ENCODE measurements at places on chromosomes 7 and 10.
A peak's percentile ranks its signal among the peaks of the same experiment; 100 is the strongest.

DNA sequence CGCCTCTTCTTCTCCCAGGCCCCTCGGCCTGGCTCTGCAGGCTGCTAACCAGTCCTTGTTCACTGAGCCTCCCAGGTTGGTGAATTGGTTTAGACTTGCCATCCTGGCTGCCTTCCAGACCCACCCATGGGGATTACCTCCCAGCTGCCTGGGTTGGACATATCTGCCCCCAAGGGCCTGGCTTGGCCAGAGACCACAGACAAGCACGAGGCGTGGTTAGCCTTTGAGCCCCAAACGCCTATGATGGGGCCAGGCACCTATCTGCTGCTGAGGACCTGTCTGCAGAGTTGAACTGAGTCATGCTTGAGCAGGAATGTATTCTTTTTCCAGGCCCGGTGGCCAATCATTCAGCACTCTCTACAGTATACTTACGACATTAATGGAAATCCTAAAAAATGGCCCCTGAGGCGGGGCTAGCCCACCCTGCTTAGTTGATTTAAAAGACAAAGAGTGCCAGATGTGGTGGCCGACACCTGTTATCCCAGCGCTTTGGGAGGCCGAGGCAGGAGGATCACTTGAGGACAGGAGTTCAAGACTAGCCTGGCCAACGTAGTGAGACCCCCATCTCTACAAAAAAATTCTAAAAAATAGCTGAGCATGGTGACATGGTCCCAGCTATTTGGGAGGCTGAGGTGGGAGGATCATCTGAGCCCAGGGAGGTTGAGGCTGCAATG lies 361.5 kb downstream of the FRMD4A start:
- no peak for DNase-seq

- no peak for DNase-seq
These were observed 134.3 kb upstream of the ZMIZ1 start for GRCh38 chr10:78934532-78934898.

DNA sequence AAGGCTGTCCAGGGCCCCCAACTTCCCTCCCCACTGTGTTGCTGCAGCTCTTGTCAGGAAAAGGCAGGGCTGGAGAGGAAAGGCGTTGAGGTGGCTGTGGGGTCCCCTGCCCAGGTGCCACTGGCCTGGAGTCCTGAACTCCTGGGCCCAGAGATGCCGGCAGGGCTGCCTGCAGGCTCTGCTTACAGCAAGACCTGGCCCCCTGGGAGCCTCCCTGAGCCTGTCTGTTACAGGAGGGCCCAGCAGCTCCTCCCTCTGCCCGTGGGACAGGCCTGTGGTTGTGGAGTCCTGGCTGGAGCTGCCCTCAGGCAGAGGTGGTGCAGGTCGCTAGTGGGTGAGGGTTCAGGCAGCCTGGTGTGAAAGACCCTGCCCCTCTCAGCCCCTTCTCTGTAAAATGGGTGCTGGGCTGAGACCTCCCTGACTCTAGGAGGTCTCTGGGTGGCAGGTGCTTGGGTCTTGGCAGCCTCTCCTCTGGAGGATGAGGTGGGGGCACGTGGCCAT lies 9.9 kb downstream of the ANTXRL start:
- no peak for DNase-seq

GRCh38 chr10:34890939-34891338 lies 75.8 kb upstream of the PARD3 start:
- no peak for DNase-seq

DNA sequence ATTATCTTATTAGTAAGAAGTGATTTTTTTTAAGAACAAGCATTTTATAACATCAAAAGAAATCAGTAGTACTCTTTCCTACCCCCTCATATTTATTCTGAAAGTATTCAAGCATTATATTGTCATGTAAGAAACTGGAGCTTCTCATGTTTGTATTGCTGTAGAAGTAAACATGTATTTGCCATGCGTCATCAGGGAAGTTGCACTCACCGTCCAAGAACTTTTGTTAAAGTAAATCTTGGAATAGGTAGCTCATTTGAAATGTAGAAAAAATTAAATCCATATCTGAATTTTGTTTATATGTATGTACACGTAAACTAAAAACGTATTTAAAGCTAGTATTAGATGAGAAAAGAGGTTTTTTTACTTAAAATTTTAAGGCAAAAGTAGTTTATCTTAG lies 96.8 kb downstream of the PTEN start:
- no peak for DNase-seq

DNA sequence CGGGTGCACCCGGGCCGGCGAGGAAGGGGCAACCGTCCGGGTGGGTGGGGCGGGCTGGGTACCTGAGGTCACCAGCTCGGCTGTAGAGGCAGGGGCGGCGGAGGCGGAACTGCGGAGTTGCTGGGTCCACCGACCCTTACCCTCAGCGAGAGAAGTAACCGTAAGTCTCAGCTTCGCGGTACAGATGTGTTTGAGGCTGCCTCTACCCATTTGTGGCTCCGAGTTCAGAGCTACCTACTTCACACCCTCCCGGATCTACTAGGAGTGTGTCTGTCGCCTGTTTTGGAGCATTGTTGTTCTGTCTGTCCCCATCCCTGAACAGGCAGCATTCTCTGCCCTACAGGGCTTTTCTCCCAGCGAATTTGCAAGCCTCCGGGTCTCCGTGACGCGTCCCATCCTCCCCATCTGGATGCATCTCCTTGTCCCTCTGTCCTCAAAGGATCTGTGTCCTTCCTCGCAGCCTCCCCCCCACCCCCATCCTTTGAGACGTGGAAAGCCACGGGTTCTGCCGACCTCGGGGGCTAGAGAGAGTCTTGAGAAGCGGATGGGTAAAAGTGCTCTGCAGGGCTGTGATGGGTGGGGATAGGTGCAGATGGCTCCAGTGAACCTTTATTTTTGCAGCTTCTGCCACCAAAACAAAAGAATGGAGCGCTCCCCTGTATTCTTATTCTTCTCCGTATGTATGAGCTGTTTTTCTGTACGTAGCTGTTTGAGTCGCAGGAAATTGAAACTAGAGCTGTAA lies 757 bp downstream of the ANKIB1 start:
- peak; percentile 25 for DNase-seq

- no peak for DNase-seq
These were observed 78.1 kb upstream of the SLC25A13 start for GRCh38 chr7:96400001-96400400.

- DNase-seq: no peak
These were observed 315.7 kb downstream of the REEP3 start for GRCh38 chr10:63836666-63837442.

GRCh38 chr7:159012353-159013069 lies 132.2 kb downstream of the VIPR2 start:
- no peak for DNase-seq

DNA sequence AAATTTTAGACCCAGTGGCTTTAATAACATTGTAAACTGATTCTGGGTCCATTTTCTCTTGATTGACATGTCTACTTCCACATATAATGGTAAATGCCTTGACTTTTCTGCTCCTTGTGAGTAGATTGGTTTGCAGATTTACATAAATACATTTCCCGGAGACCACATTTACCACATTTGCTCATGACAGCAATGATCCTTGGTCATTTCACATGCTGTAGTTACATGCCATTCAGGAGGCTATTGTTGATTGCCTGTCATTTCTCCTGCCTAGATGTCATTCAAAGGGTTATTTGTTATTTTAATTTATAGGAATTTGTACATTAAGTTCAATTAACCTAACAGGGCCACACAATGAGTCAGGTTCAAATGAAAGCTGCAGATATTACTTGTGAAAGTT lies 280.5 kb downstream of the CNTNAP2 start:
- no peak for DNase-seq

- no peak for DNase-seq
These were observed 165.7 kb downstream of the LRMDA start for GRCh38 chr10:75596930-75597620.

DNA sequence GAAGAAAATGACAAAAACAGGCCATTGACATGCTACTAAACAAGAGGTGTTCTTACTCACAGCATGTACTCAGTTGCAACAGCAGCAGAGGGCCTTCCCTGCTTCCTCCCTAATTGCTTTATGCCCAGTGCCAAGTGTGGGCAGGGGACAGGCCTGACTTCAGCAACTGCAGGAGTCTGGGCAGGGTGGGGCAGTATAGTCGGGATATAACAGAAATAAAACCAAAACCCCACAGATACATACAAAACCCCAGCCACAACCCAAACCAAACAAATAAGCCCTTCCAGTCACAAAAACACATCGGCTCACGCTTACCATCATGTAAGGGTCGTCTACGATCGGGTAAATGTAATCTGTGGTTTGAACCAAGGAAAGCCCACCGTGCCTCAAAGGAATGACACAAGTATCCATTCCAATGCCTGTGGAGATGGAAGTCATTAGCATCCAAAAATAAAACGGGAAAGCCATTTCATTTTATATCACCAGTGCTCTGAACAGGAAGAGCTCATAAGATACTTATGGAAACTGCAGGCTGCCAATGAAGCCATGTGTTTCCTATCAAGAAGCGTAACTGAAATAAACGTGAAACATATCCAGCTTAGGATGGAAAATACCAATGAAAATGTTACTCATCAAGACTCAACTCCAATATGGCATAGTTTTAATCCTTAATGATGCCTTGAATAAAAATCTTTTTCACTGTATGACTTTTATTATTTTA lies 9.5 kb downstream of the SEPHS1 start:
- no peak for DNase-seq

GRCh38 chr7:77917500-77918262 lies 119.1 kb downstream of the PHTF2 start:
- DNase-seq: no peak

DNA sequence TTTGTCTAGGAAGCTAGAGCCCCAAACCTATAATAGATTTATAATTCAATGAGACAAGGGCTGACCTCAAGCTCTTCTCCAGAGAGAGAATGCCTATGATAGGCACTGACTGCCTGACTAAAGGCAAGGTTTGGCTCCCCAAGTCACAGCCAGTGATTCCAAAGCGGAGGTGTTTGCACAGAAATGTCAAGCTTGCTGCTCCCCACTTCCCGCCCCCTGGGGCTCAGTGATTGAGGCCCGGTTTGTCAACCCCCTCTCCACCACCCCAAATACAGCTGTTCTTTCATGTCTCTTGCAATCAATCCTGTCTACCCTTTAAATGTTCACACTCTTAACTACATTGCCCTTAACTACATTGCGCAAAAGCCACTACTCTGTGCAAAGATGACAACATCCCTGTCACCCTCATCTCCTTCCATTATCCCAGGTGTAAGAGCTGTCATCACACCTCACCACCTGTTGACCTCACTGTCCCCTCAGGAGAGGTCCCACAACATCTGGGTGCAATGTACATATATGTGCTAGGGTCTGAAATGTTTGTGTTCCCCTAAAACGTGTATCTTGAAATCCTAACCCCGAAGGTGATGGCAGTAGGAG lies 58.0 kb downstream of the NUDCD3 start:
- no peak for DNase-seq

DNA sequence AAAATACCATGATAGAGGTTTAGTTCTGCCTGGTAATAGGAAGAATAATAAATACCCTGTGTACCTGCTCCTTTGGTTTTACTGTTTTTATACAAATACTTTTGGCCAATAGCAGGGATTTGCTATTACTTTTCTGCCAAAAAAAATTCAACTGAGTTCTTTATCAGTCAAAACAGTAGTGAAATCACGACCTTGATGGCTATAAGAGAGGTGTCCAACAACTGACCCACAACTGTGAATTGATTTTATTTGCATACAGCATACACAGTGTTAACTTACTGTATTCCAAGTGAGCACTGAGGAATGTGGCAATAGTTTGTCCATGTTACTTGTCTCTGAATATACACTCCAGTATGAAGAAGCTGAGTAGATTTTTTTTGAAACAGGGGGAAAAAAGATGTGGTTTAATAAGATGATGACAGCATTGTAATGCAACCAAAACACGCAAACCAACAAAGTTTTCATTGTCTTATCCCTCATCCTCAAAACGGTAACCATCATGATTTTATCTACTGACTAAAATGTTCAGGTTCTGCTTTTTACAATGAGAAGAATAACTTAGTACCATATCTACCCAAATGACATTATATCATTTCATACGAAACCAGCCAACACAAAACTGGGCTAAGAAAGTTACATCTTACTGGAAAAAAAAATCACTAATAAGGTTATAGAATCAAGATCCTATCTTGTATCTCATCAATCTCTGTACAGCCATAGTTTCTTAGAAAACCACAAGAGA lies 63.3 kb downstream of the GSAP start:
- DNase-seq: no peak

DNA sequence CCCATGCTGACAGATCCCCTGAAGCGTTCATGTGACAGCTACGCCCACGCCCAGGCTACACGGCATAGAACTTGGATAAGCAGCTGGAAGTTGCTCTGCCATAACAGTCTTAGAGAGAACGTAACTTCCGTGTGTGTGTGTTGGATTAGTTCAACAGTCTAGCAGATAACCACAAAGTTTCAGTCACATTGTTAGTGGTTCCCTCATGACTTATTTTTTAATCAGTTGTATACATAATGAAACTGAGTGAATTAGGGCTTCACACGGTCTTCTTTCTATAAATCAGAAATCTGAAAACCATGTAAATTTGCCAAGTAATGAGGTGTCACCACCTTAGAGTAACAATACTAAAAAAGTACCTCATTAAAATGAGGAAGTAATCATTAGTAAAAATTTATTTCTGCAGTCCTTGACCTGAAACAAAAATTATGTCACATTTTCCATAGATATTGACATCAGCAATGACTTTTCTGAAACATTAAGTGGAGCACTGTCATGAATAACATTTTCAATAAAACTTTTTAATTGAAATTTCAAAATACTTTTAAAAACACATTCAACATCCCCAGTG lies 21.7 kb upstream of the MACC1 start:
- DNase-seq: no peak

DNA sequence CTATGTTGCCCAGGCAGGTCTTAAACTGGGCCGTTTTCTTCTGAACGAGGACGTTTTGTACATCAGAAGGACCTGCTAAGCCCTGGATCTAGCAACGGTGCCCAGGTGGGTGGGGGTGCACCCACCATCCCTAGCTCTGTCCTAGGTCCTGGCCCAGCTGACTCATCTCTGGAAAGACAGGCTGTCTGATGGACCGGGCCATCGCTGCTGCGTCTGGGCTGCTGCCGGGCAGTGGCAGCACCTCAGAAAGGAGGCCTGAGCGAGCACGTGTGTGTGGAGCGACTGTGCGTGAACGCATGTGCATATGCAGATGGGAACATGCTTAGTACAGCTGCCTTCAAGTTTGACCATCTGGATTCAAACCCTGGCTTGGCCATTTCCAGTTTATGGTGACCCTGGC lies 7.3 kb upstream of the ELFN1 start:
- no peak for DNase-seq

GRCh38 chr10:114173921-114174694 lies at the start of gene CCDC186:
Gene CCDC186, minus strand, starts transcription at chr10:114174203. Its CDS starts 10,935 bp downstream, at chr10:114163268.
- peak; percentile 67 for DNase-seq

DNA sequence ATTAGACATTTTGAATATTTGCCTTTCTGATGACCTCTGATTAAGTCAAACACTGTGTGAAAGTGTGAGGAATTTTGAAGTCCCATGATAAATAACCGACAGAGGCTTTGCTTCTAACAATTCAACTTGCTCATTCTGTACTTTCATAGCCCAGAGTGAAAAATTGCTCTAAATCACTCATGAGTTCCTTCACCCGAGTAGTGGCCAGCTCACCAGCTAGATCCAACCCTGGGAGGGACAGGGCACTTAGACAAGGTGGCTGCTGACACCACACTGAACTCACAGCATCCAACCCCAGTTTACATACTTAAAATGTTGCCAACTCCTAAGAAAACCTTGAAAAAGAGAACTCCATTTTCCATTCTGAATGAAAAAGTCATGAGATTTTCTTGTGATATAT lies 80.0 kb upstream of the LYZL1 start:
- no peak for DNase-seq
